Naive thymus-derived CD4-positive, alpha-beta T cell (primary cell): ENCODE measurements at places on chromosomes 13 and 19. TPM values are rescaled to one million over a fixed set of nuclear protein-coding genes. Genes with fewer than 3 reads are reported as not detected.
A peak's percentile ranks its signal among the peaks of the same experiment; 100 is the strongest.

The SPACA4 gene
- not detected for total RNA-seq

GRCh38 chr19:45607071-45608029 lies 5.3 kb upstream of the GPR4 start:
- peaks cover 3% of the 10 kb centered on the region for H3K27me3 ChIP-seq
- no peaks in the 10 kb centered on the region for H3K36me3 ChIP-seq
- no peaks in the 10 kb centered on the region for H3K4me1 ChIP-seq
- peak; percentile 61 for DNase-seq
- H3K4me3 ChIP-seq = no peak overlapping the region

DNA sequence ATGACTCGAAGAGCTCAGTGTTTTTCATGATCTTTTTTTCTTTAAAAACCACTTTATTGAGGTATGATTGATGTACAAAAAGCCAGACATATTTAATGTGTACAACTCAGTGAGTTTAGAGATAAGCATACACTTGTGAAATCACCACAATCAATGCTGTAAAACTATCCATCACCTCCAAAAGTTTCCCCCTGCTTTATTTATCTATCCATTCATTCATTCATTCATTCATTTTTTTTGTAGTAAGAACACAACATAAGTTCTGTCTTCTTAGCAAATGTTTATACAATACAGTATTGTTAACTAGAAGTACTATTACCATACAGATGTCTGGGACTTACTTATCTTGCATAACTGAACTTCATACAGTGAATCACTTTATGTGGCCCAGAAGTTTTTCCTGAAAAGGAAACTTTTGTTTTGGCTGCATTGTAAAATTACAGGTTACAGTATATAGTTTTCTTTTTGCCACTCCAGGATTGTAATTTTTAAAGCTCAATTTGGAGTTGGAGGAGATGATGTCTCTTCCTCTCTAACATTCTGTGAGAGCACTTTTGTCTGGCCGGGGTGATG lies 6.7 kb downstream of the RAP2A start:
- H3K4me3 ChIP-seq = no peak overlapping the region
- no peak for DNase-seq
- no peak overlapping the region for H3K27ac ChIP-seq
- no peaks in the 10 kb centered on the region for H3K27me3 ChIP-seq
- peaks cover 8% of the 10 kb centered on the region for H3K4me1 ChIP-seq

The DACT3 gene
- 0.11 TPM for total RNA-seq

DNA sequence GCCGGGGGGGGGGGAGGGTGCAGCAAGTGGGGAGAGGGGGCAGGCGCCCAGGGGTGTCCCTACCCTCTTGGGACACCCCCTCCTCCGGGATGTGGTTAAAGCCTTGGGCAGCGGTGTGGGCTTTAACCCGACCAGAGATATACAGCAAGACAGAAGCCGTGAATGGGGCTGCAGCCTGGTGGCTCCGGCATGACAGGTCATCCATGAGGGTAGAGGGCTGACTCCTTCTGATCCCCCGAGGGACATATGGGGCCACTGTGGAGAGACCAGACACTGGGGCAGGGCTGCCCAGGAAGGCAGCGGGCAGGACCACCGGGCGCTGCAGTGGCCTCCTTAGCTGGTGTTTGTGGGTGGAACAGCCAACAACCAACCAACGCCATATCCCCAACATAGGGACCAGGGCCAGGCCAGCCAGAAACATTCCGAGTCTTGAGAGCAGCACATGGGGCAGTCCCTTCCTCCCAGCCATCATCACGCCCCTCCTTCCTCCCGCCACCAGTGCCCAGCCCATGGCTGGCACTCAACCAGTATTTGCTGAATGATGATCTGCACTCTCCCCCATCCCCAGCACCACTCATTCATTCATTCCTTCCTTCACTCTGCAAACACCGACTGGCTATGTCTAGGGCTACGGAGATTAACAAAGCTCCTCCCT lies 18.2 kb downstream of the ELAVL1 start:
- DNase-seq = no peak
- no peaks in the 10 kb centered on the region for H3K27me3 ChIP-seq
- no peak overlapping the region for H3K4me3 ChIP-seq
- H3K27ac ChIP-seq = no peak overlapping the region

DNA sequence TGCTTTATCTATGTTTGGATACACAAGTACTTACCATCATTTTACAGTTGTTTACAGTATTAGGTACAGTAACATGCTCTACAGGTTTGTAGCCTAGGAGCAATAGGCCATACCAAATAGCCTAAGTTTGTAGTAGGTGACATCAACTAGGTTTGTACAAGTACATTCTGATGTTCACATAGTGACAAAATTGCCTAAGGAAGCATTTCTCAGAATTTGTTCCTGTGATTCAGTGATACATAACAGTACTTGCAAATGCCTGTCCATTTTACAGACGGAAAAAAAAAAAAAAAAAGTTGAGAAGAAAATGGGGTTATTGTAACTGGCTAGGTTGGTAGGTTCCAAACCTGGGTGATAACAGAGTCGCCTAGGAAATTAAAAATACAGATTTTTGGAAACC lies 13.6 kb downstream of the UFM1 start:
- no peak overlapping the region for H3K4me3 ChIP-seq
- peaks cover 4% of the 10 kb centered on the region for H3K36me3 ChIP-seq
- H3K27me3 ChIP-seq = no peaks in the 10 kb centered on the region

DNA sequence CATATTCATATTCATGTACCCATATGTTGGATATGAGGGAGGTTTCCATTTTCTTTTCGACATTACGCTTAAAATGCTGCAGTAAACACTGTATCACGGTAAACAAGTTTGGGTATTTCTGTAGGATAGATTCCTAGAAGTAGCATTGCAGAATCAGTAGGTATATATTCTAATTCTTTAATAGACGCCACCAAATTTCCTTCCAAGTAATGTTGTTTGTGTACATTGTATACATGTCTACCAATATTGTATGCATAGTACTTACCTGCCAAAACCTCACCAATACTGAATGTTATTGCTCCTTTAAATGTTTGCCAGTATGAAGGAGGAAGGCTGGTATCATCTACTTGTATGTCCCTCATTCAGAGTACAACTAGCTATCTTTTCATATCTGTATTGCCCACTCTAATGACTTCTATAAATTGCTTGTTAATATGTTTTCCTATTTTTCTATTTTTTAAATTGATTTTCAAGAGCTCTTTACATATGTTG lies 56.1 kb upstream of the ZNF536 start:
- no peak overlapping the region for H3K27ac ChIP-seq
- no peaks in the 10 kb centered on the region for H3K27me3 ChIP-seq
- no peak for DNase-seq
- no peaks in the 10 kb centered on the region for H3K36me3 ChIP-seq
- H3K4me1 ChIP-seq = no peaks in the 10 kb centered on the region
- no peak overlapping the region for H3K4me3 ChIP-seq
